Endothelial cell of umbilical vein (primary cell): ENCODE measurements at places on chromosomes 5 and 9.

DNA sequence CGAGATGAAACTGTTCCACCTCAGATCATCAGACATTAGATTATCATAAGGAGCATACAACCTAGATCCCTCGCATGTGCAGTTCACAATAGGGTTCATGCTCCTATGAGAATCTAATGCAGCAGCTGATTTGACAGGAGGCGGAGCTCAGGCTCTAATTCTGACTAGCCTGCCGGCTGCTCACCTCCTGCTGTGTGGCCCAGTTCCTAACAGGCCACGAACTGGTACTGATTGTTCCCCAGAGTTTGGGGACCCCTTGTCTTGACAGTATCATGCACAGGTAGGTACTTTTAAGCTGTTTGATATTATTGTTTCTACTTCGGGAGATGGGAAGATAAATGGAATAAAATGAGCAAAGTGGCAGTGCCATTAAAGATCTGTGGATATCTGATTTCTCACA is 66.9 kb downstream of the ZCCHC7 start:
- no peak for DNase-seq

DNA sequence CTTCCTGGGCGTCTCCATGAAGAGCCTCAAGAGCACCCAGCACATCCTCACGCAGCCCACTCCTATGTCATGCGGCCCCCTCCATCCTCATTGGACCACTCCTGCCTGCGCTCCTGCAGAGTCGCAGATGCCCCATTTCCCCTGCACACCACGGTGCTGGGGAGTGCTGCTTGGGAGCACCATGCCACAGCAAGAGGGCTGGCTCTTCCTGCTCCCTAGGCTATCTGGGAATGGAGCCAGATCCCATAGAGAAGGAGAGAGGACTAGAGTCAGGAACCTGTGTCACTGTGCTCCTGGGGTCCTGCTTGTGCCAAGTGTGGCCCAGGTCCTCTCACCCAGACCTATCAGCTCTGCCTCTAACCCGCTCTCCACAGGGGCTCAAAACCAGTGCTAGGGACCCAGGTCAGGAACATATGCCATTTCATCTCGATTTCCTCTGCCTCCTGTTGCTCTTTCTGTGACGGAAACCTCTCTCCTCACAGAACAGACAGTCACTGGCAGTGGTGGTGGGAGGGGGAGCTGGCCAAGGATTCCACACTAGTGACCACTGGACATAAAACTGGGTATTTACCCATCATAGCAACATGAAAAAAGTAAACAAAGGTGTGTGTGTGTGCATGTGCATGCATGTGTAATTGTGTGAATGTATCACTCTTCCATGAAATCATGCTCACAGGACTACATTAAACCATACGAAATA is 178.4 kb downstream of the TTLL11 start:
- no peak for DNase-seq

GRCh38 chr5:82984786-82985735 is 92.1 kb downstream of the TMEM167A start:
- no peak for DNase-seq

- DNase-seq, result peak; percentile 67
Observed at GRCh38 chr9:84953797-84954705, 284.5 kb downstream of the NTRK2 start.

GRCh38 chr9:34403554-34404380 is 27.1 kb upstream of the MYORG start:
- peak; percentile 66 for DNase-seq

- no peak for DNase-seq
Observed at GRCh38 chr5:76586531-76586930, 36.7 kb downstream of the F2RL2 start.
